Right hindlimb (tissue), 1 donor: ENCODE measurements at places on chromosomes 6 and 20.

GRCh38 chr20:1783245-1783644, 112.0 kb upstream of the SIRPA start:
- no peak for DNase-seq

GRCh38 chr6:11370191-11371018, 137.9 kb upstream of the NEDD9 start:
- no peak for DNase-seq

DNA sequence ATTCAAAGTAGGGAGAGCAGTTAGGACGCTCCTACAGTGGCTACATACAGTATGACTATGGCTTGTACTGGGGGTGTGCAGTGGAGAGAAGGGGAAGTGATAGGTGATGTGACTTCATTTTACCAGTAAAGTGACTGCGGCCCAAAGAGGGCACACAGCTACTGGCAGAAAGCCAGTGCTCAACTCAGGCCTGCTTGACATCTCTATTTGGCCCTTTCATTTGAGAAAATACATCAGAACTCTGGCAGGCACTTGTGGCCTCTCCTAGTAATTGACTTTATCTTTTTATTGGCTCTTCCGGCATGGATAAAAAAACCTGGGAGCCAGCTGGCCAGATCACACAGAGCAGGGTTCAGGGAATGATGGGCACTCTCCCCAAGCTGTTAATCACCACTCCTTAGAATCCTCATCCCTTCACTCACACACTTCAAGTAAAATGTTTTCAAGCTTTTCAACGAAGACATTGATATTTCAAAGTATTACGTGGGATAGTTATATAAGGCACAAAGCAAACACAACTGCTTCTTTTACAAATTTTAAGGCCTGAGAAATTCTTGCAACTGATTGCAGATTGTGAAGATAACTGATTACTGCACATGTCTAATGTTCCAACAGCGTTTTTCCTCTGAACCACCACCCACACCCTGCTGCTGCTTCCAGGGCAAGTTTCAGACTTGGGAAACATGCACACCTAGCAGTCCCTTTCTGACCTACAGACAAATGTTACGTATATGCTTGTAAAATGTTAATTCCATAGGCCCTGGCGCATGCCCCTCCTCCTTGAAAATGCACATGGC, 73.5 kb downstream of the TNFRSF21 start:
- DNase-seq = no peak

DNA sequence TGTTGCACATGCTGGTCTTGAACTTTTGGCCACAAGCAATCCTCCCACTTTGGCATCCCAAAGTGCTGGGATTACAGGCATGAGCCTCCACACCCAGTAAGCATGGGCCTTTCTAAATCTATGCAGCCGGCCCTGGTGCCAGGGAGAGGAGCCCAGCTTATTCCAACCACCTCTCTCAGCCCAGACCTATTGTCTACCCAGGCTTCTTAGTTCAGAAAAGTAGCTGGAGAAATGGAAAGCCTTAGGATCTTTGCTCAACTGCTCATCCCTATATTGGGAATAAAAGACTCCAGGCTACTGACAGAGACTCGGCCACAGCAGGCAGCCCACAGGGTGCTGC, 7.8 kb upstream of the PCIF1 start:
- DNase-seq = no peak
